K562 (cell line): ENCODE measurements at places on chromosomes 2 and 18.
A peak's percentile ranks its signal among the peaks of the same experiment; 100 is the strongest.

DNA sequence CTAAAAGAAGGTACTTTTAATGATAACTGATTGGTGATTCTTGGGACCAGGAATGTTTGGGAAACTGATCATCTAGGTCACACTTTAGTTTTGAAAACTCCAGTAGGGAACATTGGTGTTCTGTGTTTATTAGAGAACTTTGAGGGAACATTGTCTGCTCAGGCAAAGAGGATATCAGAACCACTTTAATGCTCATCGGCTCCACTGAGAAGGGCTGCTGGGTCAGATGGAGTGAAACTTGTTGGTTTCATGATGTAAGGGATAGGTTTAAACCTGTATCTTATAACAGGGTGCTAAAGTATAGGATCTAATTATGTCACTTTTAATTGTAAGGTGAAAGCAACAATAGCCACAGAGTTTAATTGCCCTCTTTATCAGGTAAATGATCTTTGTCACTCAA is 14.2 kb upstream of the POLI start:
- no peak for DNase-seq

GRCh38 chr2:196925051-196925767 is 1.3 kb downstream of the PGAP1 start:
- DNase-seq: no peak

DNA sequence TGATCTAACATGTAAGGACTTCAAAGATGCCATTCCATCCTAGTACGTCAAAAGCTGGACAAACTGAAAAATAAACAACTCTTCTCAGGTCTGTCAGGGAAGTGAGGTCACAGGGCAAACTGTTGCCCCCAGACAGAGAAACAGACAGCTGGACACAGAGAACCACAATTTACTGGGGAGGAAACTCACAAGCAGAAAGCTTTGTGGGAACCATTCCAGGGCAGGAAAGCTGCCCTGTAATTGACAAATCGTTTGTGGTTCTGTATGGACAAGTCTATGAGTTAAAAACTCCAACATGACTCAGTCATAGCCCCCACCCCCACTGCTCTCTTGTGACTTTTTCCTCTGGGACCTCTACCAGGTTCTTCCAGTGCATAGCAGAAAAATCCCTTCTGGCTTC is 28.4 kb downstream of the MCEE start:
- DNase-seq: no peak

DNA sequence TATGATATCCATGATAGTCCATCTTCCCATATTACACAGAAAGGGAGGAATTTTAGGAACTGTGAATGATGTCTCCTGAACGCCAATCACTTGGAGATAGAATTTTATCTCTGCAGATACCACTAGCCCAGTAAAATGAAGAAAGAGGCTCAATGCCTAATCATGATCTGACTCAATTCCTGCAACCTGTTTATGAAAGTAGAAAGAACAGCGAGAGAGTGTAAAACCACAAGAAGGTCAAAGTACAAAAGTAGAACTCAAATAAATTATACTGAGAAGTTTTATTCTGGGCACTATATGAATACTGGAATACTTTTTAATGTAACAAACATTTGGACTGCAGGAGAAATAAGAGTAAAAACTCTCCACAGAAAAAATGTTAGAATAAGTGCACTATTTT is 892.1 kb upstream of the DDX18 start:
- DNase-seq: no peak

GRCh38 chr2:59032499-59032898 is 791.4 kb upstream of the FANCL start:
- no peak for DNase-seq

DNA sequence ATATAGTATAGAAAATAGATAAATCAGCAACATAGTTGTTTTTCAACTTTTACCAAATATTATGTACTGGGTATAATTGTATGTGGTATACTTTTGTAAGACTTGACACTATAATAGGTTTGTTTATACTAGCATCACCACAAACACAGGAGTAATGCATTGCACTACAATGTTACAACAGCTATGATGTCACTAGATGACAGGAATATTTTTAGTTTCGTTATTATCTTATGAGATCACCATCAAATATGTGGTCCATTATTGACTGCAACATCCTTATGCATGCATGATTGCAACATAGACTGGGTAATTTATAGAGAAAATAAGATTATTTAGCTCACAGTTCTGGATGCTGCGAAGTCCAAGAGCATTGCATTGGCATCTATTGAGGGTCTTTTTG is 678.4 kb upstream of the ZNF804A start:
- no peak for DNase-seq

GRCh38 chr2:173119944-173120343 is 44.3 kb downstream of the MAP3K20 start:
- DNase-seq: no peak

DNA sequence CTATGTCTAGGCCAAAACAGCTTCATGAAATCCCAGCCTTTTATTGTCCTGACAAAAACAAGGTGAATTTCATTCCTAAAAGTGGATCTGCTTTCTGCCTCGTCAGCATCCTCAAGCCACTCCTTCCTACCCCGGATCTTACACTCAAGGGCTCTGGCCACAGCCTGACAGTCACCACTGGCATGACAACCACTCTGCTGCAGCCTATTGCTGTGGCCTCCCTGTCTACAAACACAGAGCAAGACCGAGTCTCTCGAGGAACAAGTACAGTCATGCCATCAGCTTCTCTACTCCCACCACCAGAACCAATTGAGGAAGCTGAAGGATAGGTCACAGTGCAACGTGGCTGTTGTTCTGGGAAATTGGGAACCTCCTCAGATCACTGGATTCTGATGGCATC is 106.1 kb downstream of the ICA1L start:
- DNase-seq: no peak

- no peak for DNase-seq
Measured at GRCh38 chr18:75336767-75337166, 90.7 kb downstream of the SMIM21 start.

- DNase-seq: no peak
Measured at GRCh38 chr2:42060718-42061619, 13.1 kb downstream of the PKDCC start.

- DNase-seq: no peak
Measured at GRCh38 chr2:176535467-176536113, 266.3 kb downstream of the MTX2 start.

DNA sequence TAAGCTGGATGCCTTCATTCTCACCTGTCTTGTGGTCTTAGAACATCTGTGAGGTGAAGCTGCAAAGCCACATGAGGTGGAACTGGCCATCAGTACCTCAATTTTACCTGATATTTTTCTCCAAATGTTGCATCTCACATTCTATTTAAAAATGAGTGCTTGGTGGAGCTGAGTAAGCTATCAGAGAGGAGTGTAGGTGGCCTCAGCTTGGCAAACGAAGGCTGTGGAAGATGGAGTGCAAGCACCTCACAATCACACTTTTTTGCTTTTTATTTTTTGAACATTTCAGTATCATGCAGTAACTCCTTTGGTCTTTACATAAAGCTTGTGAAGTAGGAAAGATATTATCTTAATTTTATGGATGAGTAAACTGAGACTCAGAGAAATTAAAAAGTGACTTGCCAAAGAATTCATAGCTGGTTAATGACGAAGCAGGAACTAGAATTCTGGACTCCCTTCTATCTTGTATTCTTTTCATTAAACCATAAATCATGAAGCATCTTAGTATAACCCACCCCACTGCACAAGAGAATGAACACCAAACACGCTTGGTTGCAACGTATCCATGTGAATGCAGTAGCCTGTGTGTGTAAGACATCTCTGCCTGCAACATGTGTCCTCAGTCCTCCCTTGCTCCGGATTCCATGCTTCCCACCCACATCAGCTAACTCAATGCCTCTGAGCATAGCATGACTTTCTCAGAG is 27.2 kb downstream of the C2orf49 start:
- DNase-seq: no peak

GRCh38 chr2:107663632-107664031 is 163.1 kb upstream of the RGPD4 start:
- DNase-seq: no peak

- no peak for DNase-seq
Measured at GRCh38 chr18:35495536-35496314, 2.0 kb downstream of the INO80C start.

DNA sequence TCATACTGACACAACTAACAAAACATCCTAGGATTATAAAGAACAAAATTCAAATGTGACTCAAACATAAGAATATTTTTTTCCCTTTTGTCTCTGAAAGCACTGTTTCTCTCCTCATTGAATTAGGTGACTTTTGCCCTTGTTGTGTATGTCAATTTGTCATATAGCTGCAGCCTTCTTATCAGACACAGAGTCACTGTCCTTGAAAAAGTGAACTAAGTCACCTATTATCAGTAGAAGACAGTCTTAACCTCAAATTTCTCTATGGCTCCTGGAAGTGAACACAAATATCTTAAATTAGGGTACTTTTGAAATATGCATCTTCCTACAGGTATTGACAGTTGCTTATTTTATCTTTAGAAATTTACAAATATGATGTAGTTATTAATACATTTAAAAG is 360.6 kb downstream of the NBAS start:
- peak; percentile 32 for DNase-seq

DNA sequence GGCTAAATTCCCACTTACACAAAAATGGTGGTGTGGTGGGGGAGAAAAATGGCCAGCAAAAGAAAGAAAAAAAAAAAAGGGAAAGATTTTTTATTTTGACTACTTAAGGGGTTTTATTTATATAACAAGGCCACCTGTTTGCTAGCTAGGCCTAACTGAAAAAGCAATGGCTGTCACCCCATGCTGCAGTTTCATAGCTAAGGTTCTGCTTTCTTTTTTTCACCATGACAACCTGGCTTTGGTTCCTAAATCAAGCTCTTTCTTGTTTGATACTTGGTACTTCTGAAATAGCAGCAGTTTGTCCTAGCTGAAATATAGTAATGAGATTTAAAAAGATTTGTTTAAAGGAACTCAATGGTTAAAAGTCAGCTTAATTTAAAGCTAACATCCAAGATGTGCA is 433.2 kb upstream of the MEX3C start:
- DNase-seq: no peak

DNA sequence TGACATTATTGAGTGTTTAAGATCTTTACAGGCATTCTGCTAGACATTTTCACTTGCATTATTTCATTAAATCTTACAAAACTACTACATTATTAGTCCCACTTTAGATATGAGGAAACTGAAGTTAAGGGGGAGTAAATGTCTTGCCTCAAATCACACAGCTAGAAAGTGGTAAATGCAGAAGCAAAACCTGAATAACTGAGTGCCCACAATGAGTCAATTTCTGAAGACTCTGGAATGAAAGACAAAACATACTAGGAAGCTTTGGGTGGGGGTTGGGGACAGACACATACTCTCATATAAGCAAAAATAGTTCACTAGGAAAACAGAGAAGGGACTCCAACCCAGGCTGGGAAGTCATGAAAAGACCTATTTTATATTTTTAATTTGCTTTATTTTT is 214.4 kb upstream of the LRATD1 start:
- no peak for DNase-seq

GRCh38 chr2:224958873-224959272 is 83.4 kb downstream of the DOCK10 start:
- DNase-seq: no peak

DNA sequence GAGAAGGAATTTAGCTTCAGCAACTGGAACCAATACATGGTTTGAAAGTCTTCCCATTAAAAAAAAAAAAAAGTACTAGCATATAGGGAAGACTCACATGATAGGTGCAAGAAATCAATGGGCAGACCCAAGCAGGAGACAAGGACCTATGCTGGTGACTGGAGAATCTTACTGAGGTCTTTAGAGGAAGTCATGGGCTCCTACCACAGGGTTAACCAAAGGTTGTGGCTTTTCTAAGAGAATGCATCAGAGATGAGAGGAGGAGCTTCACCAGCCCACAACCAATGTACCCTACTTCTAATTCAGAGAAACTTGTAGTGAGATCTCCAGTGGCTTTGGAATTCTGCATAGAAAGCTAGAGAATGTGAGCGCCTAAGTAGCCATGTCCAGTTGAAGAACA is 207.4 kb downstream of the NCKAP5 start:
- no peak for DNase-seq

DNA sequence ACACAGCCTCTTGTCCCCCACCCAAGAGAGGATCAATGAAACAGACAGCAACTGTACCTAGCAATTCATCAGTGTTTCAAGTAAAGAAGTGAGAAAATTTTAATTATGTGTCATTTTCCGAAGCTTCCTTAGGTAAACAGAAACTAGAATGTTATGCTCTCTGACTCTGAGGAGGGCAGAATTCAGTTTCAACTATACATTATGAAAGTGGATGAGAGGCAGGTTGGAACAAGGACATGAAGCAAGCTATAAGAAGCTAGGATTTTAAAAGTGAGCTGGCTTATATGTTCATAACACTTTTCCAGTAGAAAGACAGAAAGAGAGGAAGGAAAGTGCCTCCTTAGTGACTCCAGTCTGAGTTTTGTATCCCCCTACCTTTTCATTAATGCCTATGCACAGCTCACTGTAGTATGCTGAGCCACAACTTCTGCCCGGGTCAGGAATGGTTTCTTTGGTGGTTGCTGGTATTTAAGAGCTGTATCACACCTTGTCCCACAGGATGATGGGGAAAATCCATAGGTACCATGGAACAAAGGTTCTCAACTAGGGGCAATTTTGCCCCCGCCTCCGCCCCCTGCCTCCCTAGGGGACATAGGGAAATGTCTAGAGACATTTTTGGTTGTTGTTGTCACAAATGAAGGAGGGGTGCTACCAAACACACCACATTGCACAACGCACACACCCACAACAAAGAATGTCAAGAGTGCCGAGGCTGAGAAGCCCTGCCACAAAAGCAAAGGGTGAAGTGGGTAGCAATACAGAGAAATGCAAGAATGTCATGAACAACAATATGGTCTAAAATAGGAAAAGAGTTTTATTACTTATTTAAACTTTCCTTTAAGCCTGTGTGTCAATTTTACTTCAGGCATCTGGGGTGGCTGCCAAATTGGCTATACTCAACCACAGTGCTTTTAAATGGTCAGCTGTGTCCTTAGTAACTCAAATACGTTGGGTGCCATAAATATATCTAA is 161.0 kb upstream of the ZFP36L2 start:
- no peak for DNase-seq

DNA sequence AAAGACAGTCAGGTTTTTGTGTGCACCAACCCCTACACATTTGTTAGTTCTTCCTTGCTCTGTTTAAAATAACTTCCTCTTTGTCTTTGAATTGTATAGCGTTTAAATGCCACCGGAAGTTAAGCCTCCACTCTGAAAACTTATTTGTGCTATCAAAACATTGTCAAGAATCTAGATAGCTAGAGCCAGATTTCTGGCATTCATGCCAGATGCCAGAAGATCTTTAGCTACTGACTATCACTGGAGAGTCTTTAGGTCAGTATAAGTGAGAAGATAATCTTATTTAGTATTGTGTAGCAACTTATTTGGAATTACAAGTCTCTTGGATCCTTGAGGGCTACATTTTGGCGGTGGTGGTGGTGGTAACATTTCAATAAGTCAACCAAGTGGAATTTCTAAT is 63.4 kb upstream of the ADAM23 start:
- no peak for DNase-seq

GRCh38 chr2:131093696-131094462 is 619 bp upstream of the FAM168B start:
- DNase-seq: no peak
